Activated naive CD8-positive, alpha-beta T cell treated with anti-CD3 and anti-CD28 coated beads, Interleukin-2, amount 50 U/mL, for 24 hours (primary cell): ENCODE measurements at places on chromosomes 3 and 15.

DNA sequence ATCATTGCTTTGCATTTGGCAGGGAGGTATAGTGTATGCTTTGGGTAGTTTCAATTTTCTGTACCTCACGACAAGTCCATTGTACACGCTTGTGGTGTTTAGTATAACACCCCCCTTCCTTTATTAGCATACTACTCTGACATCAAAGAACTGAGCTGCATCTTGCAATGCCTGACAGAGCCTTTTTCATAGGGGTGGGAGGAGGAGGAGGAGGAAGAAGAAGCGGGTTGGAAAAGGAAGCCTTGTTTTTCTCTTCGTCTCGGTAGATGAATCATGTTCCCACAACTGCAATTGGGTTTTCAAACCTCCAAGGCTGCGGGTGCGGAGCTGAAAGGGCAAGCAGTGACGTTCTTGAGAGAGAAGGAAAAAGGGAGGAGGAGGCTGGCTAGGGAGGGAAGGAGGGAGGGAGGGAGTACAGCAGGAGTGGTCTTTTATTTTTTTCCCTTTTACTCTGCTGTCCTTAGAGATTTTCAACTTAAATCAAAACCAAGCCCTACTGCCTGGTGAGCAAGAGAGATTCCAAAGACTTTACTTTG is 175.7 kb downstream of the KLHL25 start:
- DNase-seq = peak; percentile 68

GRCh38 chr15:80052597-80053304 is 6.7 kb upstream of the ZFAND6 start:
- DNase-seq = no peak

GRCh38 chr3:183123891-183124290 is 24.6 kb upstream of the MCCC1 start:
- no peak for DNase-seq

- DNase-seq = no peak
Observed at GRCh38 chr3:106183762-106184391, 315.1 kb upstream of the CBLB start.

DNA sequence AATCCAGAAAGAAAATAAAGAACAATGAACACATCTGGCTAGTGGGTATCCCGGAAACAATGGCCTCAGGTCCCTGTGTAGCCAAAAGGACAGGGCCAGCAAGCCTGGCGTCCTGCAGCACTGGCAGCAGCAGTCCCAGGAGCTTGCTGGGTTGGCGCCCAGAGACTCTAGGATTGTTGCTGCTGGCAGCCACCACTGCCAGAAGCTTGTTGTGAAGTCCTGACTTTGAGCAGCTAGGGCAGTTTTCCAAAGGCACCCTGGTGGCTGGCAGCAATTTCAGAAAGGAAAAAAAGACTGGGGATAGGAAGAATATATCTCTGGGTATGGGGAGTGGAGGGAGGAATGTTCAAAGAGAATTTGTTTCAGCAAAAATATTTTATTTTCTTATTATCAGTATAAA is 11.3 kb downstream of the SHQ1 start:
- DNase-seq = no peak

DNA sequence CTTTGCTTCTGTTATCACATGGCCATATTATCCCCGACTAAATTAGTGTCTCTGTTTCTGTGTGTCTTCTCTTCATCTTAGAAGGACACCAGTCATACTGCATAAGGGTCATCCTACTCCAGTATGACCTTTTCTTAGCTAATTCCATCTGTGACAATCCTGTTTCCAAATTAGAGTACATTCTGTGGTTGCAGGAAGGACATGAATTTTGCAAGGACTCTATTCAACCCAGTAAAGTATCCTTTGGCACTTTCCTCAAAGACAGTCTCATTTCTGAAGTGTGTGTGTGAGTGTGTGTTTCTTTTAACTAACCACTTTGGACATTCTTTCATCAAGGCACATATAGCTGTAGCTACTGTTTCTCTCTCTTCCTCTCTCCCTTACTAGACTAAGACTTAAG is 15.2 kb upstream of the MME start:
- no peak for DNase-seq

DNA sequence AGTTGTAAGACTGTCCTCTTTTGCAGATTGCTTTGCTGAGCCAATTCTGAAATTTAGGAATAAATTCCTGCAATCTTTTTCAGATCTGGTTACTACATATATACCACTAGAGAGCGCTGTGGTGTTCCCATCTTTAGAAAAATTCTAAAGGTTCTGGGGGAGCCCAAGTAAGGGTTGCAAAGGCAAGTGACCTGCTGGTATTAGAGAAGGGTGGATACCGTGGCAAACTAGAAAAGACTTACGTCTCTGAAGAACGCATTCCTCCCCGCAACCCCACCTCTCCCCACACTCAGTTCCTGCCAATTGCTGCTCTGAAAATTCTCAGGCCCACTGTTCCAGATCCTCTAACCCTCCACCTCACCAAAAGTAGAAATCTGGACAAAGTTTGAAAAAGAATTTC is 48.5 kb downstream of the EFHB start:
- peak; percentile 3 for DNase-seq

DNA sequence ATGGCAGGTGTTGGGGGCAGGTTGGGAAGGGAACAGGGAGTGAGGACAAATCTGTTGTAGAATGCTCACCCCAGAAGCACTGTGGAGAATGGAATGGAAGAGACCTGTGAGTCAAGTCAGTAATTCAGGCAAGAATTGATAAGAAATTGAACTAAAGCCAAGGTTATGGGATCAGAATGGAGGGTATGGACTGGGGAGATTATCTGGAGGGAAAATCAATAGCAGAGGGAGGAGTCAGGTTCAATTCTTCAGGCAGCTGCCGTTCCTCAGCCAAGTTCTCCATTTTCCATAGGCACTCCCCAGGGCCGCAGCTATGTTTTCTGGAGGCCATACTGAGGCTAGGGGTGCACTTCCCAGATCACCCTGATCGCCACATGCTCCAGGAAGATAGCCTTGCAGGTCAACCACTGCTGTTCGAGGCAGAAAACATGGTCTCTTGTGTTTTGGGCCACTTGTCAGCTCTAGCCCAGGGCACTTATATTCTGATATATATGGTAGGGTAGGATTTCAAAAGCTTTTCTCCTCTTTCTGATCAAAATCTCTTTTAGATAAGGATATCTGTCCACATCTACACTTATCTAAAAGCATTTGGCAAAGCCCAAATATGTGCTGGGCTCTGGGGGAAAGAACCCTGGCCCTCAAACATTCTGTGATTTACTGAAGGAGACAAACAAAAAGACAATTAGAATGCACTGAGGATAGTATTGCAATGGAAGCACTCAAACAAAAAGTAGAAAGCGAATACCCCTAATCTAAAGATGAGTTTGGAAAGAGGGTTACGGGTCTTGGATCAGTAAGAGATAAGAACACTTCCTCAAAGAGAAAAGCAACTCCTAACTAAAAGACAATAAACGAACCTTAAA is 92.3 kb downstream of the TMEM212 start:
- no peak for DNase-seq

GRCh38 chr3:37964716-37965115 is 25.9 kb upstream of the VILL start:
- no peak for DNase-seq

- DNase-seq = peak; percentile 22
Observed at GRCh38 chr3:45528429-45528828, 66.1 kb upstream of the LIMD1 start.

- no peak for DNase-seq
Observed at GRCh38 chr3:70833239-70833960, 521.0 kb upstream of the MDFIC2 start.

- no peak for DNase-seq
Observed at GRCh38 chr15:77599357-77599756, 33.4 kb downstream of the LINGO1 start.

DNA sequence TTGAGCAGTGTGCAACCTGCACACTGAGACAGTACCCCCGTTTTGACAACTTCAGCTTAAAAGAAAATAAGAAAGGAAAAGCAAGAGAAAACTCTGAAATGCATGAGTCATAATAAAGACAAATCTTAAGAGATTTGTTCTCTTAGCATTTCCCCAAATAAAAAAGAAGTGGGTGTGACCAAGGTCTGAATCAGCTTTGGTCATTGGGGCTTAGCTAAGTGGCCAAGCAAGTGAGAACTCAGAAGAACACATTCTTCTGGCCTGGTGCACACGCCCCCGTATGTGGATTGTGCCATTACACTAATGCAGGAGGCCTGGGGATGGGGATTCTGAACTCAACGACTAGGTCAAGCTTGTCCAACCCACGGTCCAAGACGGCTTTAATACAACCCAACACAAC is 56.9 kb upstream of the PDZRN3 start:
- no peak for DNase-seq

GRCh38 chr15:97140216-97140615 is 809.7 kb downstream of the NR2F2 start:
- DNase-seq = no peak

DNA sequence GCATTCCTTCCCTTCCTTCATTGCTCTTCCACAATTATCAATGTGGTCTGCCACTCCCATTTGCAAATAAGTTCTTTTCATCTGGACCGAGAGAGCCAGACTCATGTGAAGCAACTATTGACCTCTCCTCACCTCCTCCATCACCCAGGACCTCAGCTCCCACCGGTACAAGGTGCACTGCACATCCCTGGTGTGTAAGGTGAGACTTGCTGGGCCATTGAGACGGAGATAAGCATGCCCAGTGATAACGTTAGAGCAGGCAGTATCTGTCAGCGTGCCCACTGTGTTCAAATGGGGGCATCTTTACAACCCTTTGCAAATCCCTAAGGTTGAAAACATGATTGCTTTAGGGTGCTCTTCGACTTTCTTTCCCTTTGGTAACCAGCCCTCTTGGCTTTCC is 154.8 kb downstream of the ADAMTS17 start:
- DNase-seq = no peak

GRCh38 chr15:72312605-72313447 is 7.1 kb downstream of the CELF6 start:
- DNase-seq = peak; percentile 64

DNA sequence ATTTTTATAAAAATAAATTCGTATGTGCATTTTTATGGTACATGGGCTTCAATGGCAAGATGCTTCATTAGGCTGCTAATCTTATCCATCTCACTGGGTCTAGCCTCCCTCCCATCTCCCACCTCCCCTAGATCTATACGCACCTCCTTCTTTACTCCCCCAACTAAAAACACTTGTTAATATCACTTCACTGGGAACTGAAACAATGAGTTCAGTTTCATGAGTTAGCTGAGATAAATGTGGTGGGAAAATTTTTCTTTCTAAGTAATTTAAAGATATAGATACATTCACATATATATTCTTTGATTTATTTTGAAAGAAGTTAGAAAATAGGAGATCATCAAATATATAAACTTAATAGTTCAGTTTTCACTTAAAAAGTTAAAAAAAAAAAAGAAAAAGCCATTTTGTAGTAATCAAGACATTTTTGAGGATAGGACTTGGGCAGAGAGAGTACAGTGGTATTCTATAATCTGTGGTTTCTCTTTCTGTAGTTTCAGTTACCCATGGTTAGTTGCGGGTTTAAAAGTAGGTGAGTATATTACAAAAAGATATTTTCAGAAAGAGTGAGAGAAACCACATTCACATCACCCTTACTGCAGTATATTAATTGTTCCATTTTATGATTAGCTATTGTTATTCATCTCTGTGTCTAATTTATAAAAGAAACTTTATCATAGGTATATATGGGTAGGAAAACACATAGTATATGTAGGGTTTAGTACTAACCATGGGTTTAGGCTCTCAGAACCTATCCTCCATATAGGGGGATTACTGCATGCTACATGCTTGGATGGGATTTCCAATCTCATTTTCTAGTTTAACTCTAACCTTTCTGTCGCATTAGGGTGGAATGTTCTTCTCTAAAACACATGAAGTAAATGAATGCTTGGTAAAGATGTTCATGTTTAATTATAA is 316.0 kb upstream of the CBLB start:
- DNase-seq = no peak

GRCh38 chr3:155368786-155369185 is 75.3 kb upstream of the STRIT1 start:
- no peak for DNase-seq

DNA sequence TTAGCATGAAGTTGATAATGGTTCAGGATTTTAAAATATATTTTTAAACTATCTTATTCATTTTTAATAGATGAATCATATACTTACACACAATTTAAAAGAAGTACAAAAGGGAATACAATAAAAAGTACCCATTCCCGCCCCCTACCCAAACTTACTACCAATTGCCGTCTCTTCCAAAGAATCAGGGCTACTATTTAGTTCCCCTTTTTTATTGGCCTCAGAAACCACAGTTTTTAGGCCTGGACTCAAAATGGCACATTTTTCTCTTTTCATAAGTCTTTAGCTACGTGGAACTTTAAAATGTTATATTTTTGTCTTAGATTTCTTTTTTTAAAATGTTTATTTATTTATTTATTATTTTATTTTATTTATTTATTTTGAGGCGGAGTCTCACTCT is 18.0 kb downstream of the LRRK1 start:
- DNase-seq = no peak

GRCh38 chr15:89814112-89814742 is 425 bp downstream of the ANPEP start:
- no peak for DNase-seq

GRCh38 chr15:65286069-65286703 is 497 bp downstream of the PARP16 start:
- DNase-seq = peak; percentile 28

GRCh38 chr15:62901909-62902546 is 140.5 kb upstream of the TPM1 start:
- no peak for DNase-seq

GRCh38 chr3:4848176-4848825 is 130.9 kb upstream of the BHLHE40 start:
- no peak for DNase-seq

DNA sequence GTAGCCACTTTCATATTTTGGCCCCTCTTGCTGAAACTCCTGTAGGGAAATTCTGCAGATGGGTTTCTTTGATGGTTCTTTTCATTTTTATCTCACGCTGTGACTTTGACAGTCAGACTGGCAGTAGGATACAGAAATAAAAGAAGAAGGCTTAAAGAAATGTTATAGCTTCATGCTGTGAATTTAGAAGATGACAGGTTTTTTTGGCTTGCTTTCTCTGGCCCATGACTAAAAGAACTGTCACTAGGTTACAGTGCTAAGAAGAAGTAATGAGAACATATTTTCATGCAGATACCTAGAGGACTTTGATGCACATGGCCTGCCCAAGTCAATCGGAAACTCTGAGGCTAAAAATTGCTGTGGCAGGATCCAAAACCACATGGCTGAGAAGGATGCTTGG is 334.5 kb downstream of the EPHA6 start:
- no peak for DNase-seq

- no peak for DNase-seq
Observed at GRCh38 chr15:26083896-26084295, 220.8 kb upstream of the ATP10A start.

DNA sequence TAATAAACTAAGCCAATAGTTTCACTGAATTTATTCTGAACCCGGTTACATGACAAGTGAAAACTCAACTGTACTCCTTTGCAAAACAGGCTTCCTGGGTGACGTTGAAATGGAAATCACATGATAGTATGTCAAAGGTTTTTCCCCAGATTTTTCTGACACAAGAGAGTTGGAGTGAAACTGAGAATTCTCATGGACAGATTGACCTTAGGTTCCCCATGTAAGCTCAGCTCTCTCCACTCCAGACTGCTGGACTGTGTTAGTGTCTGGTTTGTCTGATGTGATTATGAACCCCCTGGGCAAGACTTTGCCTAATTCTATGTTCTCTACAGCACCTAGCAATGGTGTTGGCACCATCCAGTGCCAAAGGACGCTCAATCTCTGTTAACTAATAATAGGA is 219.7 kb upstream of the COL8A1 start:
- DNase-seq = no peak
